ENCODE measurements at places on chromosomes 3 and 15.

- no peak for ATAC-seq
Measured at GRCh38 chr3:18199757-18200156, 225.4 kb downstream of the SATB1 start.

DNA sequence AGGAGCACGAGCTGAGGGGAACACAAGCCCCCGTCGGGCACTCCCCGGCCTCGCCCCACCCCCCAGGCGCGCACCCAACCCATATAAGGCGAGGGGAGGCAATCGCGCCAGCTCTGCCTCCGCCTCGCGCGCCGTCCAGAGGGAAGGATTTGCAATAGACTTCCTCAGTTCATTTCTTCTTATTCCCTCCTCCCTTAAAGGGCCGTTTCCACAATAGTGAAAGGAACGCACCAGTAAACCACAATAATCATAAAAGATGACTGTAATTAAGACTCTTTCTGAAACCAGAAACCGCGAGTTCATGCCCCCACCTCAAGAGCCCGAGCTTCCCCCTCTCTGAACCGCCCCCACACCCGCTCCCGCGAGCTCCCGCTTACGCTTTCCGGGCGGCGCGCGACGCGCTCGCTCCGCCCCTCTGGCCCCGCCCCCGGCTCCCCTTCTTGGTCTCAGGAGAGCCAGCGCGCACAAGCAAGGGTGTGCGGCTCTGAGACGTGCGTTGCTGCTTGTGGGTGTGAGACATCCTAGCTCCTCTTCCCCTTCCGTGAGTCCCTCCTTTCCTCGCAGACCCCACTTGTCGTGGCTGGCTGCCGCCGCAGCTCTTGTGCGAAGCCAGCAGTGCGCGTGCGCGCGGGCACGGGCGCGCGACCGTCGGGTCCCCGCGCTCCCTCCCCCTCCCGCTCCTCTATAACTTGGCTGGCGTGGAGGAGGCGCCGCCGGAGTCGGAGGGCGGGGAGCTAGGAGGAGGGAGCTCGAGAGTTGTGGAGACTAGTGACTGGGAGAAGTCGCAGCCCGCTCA is at the start of gene DIPK2A:
Gene DIPK2A (plus strand): TSS at position 465 of the 796 bp plus-strand sequence. CDS start 510 bp downstream, outside the sequence.
- ATAC-seq: peak; percentile 71

DNA sequence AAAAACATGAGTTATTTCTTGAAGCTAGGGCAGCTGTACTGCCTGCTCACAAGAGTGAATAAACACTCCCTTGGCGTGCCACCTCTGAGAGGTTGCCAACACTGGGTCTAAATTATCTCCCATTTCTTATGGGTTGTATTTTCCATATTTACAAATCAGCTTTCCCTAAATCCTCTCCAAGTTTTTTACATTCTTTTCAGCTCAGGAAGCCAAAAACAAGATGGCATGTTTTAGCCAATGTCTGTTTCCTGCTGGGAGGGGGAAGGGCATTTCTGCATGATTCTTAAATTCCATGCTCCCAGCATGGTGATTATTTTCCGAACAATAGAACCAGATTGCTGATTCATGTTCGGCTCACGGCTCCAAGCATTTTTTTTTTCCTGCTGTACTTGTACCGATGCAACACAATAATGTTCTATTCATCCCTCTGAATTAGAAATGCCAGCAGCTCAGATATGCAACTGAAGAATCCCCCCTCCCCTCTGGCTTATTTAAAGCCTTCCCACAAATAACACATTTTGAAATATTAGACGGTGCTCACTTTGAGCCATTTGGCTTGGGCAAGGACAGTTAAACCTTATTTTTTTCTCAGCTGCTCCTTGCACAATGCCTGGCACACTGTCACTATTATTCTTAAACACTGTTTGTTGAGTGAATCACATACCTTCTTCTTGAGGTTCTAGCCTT is 252.5 kb downstream of the THRB start:
- no peak for ATAC-seq

GRCh38 chr3:131731709-131732108 is 228.9 kb upstream of the MRPL3 start:
- ATAC-seq: peak; percentile 85

- no peak for ATAC-seq
Measured at GRCh38 chr3:146523531-146523930, 20.9 kb downstream of the PLSCR1 start.

DNA sequence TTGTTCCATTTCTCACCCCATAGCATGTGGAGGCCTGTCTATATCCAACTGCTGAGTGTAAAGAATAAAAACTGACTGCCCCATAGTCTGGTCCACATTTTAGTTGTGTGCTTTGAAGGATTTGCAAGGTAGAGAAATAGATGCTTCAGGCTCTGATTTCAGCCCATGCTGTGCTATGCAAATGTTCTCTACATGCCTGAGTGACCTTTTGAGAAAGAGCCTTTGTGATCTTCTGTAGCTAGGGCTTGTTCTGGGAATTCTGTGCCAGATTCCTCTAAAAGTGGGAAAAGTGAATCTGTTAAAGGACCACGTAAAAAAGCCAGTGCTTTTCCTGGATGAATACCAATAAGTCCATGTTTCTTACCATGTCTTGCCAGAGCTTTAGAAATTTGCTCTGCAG is 5.2 kb downstream of the KCTD6 start:
- ATAC-seq: no peak

DNA sequence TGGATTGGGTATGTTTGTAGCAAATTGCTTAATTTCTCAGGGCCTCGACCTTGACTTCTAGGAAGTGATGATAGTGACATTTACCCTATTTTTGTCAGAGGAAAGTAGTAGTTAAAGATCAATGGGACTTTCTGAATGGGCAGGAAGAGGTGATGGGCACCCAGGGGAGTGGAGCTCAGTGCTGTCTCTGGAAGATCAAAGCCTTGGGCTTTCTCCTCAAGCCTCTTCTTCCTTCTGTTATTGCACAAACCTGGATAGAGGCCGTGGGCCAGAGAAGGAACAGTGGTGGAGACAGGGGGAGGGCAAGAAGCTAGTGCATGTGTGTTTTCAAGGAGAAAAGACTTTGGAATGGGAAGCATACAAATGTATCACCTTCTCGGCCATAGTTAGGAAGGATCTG is 44.9 kb upstream of the EOMES start:
- no peak for ATAC-seq

GRCh38 chr15:45910671-45911070 is 275.8 kb downstream of the SQOR start:
- no peak for ATAC-seq

DNA sequence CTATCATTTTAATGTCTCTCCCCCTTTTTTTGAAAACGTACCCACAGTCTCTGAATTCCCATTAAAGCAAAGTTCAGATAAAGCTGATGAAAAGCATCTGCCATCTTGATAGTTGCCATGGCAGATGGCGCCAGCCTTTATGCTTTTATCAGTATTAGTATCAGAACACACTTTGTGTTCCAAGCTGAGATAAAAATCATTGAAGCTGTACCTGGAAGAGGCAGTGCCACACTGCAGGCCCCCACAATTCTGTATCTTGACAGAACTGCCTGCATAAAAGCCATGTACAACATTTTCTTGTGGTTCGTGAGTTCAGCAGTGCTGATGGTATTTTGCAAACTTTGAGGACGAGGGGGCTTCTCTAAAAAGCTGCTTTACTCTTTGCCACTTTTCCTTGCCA is 311.7 kb downstream of the SATB1 start:
- ATAC-seq: no peak

DNA sequence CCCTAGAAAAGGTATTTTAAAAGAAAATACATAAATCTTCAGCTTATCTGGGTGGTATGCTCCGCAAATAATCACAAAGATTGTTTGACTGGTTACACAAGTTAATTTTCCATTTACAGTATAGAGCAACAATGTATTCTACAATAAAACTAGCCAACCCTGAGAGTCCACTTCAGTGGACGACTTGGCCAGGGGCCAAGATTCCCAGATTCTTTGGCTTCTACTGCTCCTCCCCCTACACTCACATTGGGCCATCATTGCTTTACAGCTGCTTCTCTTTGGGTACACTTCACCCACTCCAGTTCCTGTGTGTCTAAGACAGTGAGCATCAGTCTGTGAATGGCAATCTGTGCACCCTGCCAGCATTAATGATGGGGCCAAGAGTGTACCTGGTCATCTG is 17.2 kb upstream of the PRICKLE2 start:
- no peak for ATAC-seq

GRCh38 chr3:110608566-110608965 is 463.1 kb upstream of the NECTIN3 start:
- ATAC-seq: no peak

GRCh38 chr3:44983484-44983941 is 7.5 kb downstream of the EXOSC7 start:
- ATAC-seq: no peak

DNA sequence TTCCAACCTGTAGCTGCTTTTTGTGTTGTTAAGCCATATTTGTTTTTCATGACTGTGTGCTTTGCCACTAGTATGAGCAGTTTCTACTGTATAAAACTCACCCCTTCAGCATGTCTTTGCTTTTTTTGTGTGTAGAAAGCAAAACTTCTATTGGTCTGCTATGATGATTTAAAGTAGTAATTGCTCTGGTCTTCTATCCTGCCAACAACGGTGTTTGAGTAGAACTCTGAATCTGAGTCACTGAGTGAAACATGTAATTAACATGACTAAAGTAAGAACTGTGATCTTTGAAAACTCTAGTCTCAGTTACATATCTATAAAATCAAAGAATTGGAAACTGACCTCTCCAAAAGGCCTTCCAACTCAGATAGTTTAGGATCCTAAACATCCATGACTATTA is 133.6 kb downstream of the TPRG1 start:
- peak; percentile 77 for ATAC-seq

DNA sequence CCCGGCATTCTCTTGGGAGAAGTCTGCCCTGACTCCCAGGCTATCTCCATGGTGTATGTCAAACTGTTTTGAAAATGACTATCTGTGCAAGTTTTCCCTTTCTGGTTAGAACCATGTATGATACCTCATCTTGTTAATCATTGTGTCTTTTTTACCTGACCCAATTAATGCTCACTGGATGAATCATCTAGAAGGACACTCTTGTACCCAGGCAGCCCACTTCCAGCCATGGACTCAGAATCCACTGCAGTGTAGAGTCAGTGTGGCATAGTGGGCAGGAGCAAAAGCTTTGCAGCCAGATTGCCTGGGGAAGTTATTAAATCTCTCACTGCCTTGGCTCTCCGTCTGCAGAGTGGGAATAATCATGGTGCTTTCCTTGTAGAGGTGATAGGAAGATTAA is 1.2 kb downstream of the FAM3D start:
- no peak for ATAC-seq

- ATAC-seq: no peak
Measured at GRCh38 chr3:25288413-25288812, 139.7 kb upstream of the RARB start.

DNA sequence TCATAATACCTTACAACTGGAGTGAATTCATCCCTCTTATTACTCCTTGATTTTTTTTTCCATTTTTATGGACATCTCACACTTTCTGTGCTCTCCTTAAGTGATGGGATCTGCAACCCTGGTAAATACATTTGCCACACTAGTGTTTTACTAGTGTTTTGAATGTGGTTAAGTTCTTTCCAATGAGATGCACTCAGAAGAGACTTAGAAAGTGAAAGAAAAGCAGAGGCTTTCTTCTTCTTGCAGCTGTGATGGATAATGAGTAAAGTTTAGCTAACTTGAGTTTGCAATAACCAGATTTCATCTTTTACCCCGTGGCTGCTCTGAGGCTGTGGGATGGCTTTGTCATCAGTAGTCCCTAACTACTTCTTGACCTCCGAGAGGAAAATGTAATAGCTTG is 1248.4 kb downstream of the NSUN3 start:
- ATAC-seq: no peak

- peak; percentile 8 for ATAC-seq
Measured at GRCh38 chr3:171481011-171481410, 20.8 kb upstream of the TNIK start.

GRCh38 chr15:69718916-69719315 is 266.3 kb downstream of the RPLP1 start:
- ATAC-seq: peak; percentile 13

GRCh38 chr15:52103217-52104207 is 9.1 kb downstream of the BCL2L10 start:
- peak; percentile 85 for ATAC-seq

DNA sequence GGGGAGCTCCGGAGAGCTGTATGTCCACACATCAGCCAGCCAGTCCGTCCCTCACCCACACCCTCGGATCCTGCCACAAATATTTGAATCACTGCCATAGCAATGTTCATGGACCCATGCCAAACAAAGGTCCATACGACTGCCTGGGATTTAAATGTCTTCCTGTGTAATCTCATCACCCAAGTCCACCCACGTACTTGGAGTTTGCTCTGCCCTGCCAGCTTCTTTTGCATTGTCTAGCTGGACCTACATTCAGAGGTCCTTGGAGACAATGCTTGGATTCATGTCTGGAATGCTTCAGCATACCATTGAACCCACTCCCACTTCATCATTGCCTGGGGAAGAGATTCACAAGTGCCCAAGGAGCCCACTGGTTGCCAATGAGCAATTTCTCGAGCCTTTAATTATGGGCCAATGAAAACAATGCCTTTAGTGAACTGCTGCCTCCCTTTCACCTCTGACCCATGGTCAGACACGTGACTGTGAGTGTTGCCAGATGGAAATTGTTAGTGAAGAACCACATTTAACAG is 90.4 kb upstream of the PHLDB2 start:
- no peak for ATAC-seq

GRCh38 chr3:51591231-51591630 is 52.7 kb downstream of the RAD54L2 start:
- ATAC-seq: no peak

DNA sequence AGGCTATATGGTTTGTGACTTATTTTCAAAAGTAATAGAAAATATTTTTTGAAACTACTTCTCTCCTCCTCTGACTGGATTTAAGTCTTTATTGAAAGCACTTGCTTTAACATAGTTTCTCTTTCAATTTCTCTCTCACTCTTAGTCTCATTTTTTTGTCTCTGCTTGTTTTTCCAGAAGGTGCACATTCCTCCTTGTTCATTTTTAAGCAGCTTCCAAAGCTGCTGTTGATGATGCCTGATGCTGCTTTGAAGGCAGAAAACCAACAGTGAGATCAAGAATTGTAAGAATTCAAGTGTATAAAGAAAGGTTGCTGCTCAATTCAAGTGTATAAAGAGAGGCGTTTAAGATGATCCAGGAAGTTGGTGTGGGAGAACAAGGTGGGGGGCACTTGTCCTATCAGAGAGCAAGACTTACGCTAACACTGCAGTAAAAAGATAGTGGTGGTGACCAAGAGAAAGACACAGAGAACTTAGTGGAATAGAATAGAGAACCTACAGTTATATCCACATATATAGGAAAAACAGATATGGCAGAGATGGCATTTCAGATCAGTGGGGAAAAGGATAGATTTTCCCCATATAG is 12.1 kb downstream of the NR2C2 start:
- peak; percentile 58 for ATAC-seq

All from activated T-helper 17 cell treated with anti-CD3 and anti-CD28 coated beads, Interleukin-2, amount 50 U/mL, for 72 hours (primary cell).